NCI-H2081 (cell line): ENCODE measurements at places on chromosomes 6 and 20.
A peak's percentile ranks its signal among the peaks of the same experiment; 100 is the strongest.

GRCh38 chr20:37276494-37277252 is 12.8 kb upstream of the MANBAL start:
- DNase-seq: peak; percentile 50

GRCh38 chr6:165821754-165822153 is 158.7 kb upstream of the PDE10A start:
- DNase-seq: no peak

- DNase-seq: peak; percentile 44
Observed at GRCh38 chr6:111482188-111482958, 645 bp downstream of the REV3L start.

DNA sequence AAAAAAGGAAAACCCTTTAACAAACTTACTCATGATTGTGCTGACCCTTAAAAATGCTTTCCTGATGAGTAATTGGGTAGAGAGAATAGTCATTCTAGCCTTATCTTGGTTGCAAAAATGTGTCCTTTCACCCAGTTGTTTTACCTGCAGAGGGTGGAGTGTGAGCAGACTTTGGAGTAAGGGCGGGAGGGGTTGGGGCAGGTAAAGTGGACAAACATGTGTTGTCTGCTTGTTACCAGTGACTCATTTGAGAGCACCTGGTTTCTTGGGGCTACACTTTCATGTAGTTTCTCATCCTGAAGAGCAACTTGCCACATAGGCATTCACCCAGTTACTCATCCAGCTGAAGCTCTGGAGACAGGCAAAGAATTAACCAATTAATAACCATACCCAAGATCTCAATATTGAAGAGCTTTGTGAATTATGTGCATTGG is 121.1 kb downstream of the TNFRSF21 start:
- no peak for DNase-seq

DNA sequence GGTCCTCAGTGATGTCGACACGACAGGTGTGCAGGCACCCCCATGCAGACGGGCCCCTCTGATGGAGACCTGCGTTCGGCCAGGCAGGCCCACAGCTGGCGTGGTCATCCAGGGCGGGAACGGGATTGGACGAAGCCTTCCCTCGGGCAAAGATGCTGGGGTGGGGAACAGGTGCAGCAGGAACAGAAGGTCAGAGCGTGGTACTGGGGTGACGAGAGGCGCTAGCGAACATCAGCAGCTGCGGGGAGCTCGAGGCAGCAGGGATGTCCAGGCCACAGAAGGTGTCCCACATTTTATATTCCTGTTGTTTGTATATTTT is 96.2 kb downstream of the SLC22A23 start:
- DNase-seq: no peak

GRCh38 chr6:124742971-124743370 is 219.3 kb upstream of the RNF217 start:
- DNase-seq: no peak

DNA sequence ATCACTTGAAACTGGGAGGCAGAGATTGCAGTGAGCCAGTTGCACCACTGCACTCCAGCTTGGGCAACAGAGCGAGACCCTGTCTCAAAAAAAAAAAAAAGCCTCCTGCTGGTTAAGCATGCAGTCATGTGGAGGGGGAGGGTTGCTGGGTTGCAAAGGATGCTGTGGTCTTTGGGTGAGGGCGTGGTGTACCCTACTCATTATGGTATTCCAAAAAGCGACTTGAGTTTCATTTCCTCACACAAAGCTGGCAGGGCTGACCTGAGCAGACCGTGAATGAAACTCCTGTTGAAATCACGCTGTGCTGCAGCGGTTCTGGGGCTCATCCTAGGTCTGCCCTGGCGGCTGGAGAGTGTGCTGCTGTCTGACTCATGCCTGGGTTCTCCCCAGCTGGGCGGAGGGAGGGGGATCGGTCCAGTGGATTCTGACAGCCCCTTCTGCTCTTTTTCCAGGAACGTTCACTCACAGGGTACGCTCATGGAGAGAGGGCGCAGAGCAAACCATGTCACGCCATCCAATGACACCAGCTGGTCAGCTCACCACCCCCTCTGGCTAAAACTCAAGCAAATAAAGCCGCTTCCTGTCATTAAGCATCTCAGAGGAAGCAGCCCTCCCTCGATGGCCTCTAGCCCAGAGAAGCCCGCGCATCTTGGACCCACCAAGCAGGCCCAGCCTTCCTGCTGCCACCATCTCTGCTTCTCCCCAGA is 166.2 kb downstream of the SCML4 start:
- peak; percentile 14 for DNase-seq

DNA sequence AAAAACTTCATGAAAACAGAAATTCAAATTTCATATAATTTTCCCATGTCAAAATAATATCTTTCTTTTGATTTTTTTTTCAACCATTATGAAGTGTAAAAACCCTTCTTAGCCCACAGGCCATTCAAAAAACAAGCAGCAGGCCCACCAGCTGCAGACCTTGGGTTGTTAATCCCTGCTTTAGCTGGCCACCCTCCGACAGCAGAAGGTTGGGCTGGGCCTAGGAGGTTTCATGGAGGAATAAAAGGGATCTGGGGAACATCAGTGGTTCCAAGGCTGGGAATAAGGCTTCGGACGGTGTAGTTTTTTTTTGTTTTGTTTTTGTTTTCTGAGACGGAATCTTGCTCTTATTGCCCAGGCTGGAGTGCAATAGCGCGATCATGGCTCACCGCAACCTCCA is 3.6 kb upstream of the HSP90AB1 start:
- no peak for DNase-seq

- no peak for DNase-seq
Observed at GRCh38 chr6:148261470-148261869, 81.2 kb upstream of the SASH1 start.

- DNase-seq: no peak
Observed at GRCh38 chr20:50585214-50585613, 75.0 kb downstream of the PTPN1 start.

- DNase-seq: no peak
Observed at GRCh38 chr6:25147223-25147622, 132.0 kb upstream of the CARMIL1 start.

DNA sequence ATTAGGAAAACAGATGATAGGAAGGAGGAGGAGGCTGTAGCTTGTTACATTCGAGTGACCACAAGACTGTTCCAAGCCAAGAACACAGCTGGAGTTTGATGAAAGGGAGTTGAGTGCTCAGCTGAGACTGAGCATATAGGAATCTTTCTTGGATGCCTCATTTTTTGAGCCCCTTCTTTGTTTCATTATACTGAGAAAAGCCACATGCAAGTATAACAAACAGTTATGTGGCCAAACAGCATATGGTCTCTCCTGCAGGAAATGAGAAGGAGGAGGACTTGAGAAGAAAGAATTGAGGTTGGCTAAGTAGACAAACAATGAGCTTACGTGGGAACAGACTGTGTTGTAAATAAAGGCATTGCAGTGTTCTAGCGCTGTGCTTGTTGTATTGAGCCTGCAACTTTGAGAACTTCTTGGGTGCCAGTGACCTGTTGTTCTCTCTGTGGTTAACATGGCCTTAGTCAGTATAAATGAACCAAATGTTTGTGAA is 78.3 kb downstream of the AKAP7 start:
- DNase-seq: no peak

DNA sequence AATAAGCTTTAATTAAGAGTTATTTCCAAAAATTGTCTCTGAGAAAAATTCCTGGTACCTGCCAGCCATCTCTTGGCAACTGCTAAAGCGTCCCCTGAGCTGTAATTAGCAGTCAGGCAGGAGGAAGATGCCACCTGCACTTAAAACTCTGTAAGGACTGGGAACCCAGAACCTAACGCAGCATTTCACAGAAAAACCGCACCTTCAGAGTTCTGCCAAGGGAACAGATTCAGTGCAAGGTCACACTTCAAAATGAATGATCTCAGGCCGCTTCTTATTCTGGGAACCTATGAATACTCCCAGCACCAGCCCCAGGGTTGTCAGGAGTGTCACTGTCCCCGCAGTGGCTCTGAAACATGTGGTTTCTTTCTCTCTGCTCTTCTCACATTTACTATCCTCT is 36.7 kb downstream of the INSM1 start:
- no peak for DNase-seq

- no peak for DNase-seq
Observed at GRCh38 chr20:19493794-19494495, 264.1 kb upstream of the RIN2 start.

GRCh38 chr6:139855671-139856311 is 481.3 kb upstream of the CITED2 start:
- no peak for DNase-seq

DNA sequence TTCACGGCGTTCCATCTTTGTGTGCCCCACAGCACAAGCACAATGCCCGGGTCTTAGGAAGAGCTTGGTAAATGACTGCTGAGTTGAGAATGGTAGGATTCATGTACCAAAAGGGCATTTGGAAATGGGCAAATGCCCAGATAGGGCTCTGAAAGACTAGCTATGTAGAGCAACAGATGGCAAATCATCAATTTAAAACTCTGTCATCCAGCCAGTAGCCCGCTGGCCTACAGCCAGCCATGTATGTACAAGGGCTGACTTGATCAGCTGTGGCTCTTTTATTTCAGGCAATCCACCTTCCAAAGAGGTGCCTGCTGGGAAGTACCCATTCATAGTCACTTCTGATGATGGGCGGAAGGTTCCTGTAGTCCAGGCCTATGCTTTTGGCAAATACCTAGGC is 35.1 kb downstream of the NT5E start:
- DNase-seq: no peak

DNA sequence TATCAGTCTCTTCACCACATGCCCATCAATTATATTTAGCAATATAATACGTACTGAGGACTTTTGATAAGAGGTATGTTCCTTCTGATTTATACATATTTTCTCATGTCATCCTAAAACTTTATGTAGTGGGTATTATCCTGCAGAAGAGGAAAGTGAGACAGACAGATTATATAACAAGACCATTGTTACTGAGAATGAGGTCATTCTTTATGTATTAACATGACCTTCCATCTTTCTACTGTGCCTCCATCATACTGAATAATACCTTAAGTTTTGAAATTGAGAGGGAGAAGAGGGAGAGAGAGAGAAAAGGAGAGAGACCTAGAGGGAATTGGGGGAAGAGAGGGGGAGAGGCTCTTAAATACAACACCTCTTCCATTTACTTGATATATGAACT is 90.9 kb upstream of the CARMIL1 start:
- DNase-seq: no peak

GRCh38 chr6:157538168-157538567 is 157.2 kb downstream of the ZDHHC14 start:
- DNase-seq: no peak

DNA sequence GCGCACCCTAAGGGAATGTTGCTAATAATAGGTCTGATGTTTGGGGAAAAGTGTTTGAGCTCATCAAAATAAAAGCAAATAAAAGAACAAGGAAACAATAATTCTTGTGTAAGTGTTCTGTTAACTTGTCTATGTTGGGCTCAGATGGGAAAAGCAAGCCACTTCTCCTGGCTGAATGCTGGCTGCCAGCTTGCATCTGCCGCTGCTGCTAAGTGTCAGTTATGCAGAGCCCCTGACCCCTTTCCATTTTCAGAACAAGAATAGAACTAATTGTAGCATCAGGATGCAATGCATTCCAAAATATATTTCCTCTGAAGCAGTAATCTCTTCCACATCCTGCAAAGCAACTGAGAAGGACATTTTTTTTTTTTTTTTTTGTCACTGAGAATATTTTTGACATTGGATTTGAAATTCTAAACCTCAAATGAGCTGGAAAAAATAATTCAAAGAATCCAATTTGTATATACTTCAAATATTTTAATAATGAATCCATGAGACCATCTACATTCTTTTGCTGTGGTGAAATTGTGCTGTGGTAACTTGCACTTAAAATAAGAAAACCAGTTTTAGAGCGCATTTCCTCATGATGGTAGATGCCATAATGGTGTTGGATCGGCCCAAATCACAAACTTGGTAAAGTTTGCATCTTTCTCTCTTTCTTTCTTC is 43.9 kb upstream of the DEK start:
- DNase-seq: no peak

DNA sequence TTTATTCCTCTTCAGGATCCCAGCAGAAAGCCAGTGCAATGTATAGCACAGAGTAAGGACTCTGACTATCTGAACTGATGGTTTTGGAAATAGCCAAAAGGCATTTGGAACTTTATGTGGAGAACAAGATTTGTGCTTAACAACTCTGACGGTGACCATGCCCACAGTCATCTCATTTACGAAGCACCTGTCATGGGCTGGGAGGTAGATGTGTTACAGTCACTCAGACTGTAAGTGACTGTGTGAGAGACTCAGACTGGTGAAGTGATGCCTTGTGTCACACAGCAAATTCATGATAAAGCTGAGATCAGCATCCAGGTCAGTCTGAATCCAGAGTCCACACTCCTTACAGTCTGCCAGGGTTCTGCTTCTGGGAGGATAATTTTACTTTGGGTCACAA is 23.9 kb upstream of the FAM83C start:
- DNase-seq: no peak

DNA sequence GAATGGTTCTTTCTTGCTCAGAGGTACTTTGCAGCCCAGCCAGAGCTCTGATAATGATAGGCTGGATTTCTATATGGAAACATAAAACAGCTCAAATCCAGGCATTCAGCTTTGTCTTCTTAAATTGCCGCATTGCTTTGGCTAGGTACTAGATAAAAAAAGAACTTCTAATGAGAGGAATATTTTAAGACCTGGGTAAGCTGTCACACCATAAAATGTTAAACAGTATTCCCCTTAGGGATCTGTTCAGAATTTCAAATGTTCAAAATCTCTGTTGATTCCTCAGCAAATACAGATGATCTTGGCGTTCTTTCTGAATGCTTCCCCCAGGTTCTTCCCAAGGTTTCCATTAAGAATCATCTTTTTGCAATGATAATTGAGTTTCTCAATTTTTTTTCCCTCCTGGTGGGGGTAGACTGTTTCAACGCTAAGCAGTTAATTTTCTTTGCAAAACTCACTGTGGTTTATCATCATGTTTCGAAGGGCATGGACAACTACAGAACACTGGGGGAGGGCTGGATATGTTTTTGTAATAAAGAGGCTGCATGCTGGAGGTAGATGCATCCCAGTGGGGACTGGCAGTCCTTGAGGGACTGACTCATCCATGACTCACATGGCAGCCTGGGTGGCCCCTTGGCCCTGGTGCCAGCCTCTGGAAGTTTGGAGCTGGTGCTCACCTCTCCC is 31.0 kb downstream of the TIAM2 start:
- no peak for DNase-seq

DNA sequence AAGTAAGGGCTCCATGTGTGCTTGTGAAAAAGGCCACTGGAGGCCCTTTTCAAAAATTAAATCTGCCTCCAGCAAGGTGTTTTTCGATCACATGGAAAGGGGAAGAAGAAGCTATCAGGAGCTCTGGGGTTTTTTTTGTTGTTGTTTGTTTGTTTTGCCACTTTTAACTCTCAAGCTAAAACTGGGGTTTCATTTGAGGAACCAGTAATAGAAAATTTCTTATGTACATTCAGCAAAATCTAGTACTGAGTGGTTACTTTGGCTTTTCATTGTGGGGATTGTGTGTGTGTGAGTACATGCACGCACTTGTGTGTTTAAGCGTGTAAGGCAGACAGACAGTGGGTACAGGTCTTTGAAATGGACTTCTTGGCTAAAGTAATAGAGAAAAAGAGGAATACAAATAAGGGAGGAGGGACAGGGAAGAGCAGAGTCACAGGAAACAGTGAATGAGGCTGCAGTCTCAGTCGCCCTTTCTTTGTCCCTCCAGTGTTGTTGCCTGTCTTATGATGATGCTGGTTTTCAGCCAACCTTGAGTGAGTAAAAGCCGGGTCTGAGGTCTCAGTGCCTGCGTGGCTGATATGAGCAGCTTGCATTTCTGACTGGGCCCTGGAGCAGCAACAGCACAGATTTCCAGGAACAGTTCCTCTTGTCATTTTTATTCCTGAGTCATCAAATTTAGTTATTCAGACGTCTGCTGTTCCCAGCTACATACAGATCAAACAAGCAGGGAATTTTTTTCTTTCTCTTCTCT is 26.2 kb downstream of the SLC16A10 start:
- no peak for DNase-seq

- DNase-seq: no peak
Observed at GRCh38 chr20:54255157-54255556, 47.3 kb downstream of the PFDN4 start.
